ENCODE measurements at places on chromosomes 11 and 22. TPM values are rescaled to one million over a fixed set of nuclear protein-coding genes. Genes with fewer than 3 reads are reported as not detected.

KCNJ1 gene
- 0.03 TPM for total RNA-seq

SCN3B gene
- 0.04 TPM for total RNA-seq

TTC36 gene
- not detected for total RNA-seq

HPX gene
- total RNA-seq: 0.24 TPM

APOL3 gene
- 0.85 TPM for total RNA-seq

CHRDL2 gene
- total RNA-seq: not detected

LMF2 gene
- 44.0 TPM for total RNA-seq

OR52A1 gene
- total RNA-seq: not detected

RELT gene
- 11.6 TPM for total RNA-seq

ALDH3B1 gene
- total RNA-seq: not detected

SYT7 gene
- total RNA-seq: 4.5 TPM

OR51B4 gene
- not detected for total RNA-seq

Measured in foreskin keratinocyte (primary cell).